ENCODE measurements at places on chromosomes 7 and 10. TPM values are rescaled to one million over a fixed set of nuclear protein-coding genes. Genes with fewer than 3 reads are reported as not detected.
A peak's percentile ranks its signal among the peaks of the same experiment; 100 is the strongest.

GRCh38 chr7:18530224-18531179 is 35.0 kb downstream of the HDAC9 start:
- no peak overlapping the region for H3K4me3 ChIP-seq
- no peak overlapping the region for H3K27ac ChIP-seq
- no peak for DNase-seq
- no peaks in the 10 kb centered on the region for H3K27me3 ChIP-seq

GRCh38 chr7:17946591-17946990 is 6.3 kb upstream of the SNX13 start:
- no peaks in the 10 kb centered on the region for H3K36me3 ChIP-seq
- H3K27ac ChIP-seq: no peak overlapping the region
- no peak overlapping the region for H3K4me3 ChIP-seq
- no peaks in the 10 kb centered on the region for H3K27me3 ChIP-seq
- no peaks in the 10 kb centered on the region for H3K4me1 ChIP-seq

Gene CHAT
- 0.88 TPM for polyA plus RNA-seq

Gene CROT
- 25.7 TPM for polyA plus RNA-seq

Gene NKX2-3
- polyA plus RNA-seq: not detected

DNA sequence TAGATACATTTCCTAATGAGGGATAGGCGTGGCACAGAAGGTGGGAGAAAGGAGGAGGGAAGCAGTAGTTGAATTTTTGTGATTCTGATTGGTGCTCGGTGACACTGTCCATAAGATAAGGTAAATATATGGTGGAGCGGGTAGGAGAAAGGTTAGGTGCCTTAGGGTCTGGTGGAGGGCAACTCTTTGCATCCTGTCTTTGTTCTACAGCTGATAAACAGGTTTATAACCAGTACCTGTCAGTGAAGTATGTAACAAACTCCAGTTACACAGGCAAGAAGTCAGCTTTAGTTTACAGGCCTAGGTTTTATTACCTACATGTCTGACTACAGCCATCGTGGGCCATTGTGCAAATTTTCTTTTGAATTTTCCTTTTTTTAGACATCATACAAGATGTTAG is 10.9 kb upstream of the FAM180A start:
- H3K27me3 ChIP-seq: no peaks in the 10 kb centered on the region
- H3K4me3 ChIP-seq: no peak overlapping the region
- no peaks in the 10 kb centered on the region for H3K4me1 ChIP-seq

Gene CDK14
- polyA plus RNA-seq: 15.2 TPM

- H3K4me1 ChIP-seq: no peaks in the 10 kb centered on the region
- H3K4me3 ChIP-seq: no peak overlapping the region
- DNase-seq: no peak
- H3K36me3 ChIP-seq: no peaks in the 10 kb centered on the region
- no peaks in the 10 kb centered on the region for H3K27me3 ChIP-seq
These were observed 33.5 kb upstream of the CADPS2 start for GRCh38 chr7:122919643-122920181.

GRCh38 chr10:1034758-1035157 is 9.1 kb upstream of the IDI2 start:
- no peak for DNase-seq
- H3K27ac ChIP-seq: peak overlapping the region; percentile 48
- no peaks in the 10 kb centered on the region for H3K36me3 ChIP-seq
- H3K27me3 ChIP-seq: no peaks in the 10 kb centered on the region

Gene TWNK
- 4.0 TPM for polyA plus RNA-seq

DNA sequence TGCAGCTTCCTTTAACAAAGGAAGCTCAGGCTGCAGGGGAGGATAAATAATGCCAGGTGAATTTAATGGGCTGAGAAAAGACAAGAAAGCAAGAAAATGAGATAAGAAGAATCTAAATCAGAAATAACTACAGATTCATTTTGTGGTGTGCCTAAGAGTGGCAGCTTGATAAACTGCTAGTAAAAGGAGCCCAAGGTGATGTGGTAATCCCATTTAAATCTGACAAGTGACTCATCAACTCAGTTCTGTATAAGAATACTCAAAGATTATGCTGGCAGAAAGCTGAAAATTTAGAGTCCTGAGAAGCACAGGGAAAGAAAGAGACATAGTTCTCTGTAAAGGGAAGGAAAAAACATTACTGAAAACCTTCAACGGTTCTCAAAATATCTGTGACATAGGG is 109.4 kb upstream of the PDE1C start:
- no peak overlapping the region for H3K4me3 ChIP-seq
- DNase-seq: no peak
- no peaks in the 10 kb centered on the region for H3K4me1 ChIP-seq
- H3K27me3 ChIP-seq: no peaks in the 10 kb centered on the region

GRCh38 chr10:60130130-60130579 is 223.8 kb upstream of the CCDC6 start:
- H3K27ac ChIP-seq: no peak overlapping the region
- H3K4me3 ChIP-seq: no peak overlapping the region
- peaks cover 10% of the 10 kb centered on the region for H3K4me1 ChIP-seq
- H3K27me3 ChIP-seq: no peaks in the 10 kb centered on the region
- H3K36me3 ChIP-seq: no peaks in the 10 kb centered on the region
- peak; percentile 36 for DNase-seq

GRCh38 chr7:157526913-157527634 is 190.3 kb downstream of the DNAJB6 start:
- H3K27me3 ChIP-seq: no peaks in the 10 kb centered on the region
- no peak overlapping the region for H3K27ac ChIP-seq
- H3K4me3 ChIP-seq: no peak overlapping the region
- H3K4me1 ChIP-seq: no peaks in the 10 kb centered on the region
- no peaks in the 10 kb centered on the region for H3K36me3 ChIP-seq

Gene CNPY4
- polyA plus RNA-seq: 21.3 TPM

DNA sequence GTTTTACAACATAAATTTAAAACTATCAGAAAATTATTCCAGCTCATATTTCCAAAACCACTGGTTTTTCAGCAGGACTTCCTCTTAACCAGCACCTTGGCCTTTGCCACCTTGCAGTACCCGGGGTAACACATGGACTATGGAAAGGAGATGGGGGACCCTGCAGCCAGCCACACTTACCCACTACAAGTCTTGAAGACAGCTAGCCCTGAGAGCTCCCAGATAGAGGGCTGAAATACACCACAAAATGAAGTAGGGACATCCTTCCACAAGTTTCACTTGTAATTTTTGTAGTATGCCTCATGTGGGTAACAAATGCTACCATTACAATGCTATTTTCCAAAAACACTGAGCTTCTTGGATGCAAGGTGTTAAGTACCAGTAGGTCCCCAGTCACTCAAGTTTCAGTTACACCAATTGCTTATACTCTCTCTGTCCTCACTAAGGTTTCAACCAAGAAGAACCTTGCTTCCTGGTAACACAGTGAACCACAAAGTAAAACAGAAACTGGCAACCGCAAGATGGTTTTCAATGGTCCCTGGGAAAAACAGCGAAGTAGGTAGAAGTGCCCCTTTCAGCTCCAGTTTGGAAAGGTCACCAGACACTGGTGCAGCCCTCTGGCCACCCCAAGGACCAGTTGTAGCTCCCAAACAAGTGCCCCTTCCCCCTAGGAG is 110.9 kb downstream of the SGMS1 start:
- DNase-seq: no peak
- H3K4me3 ChIP-seq: no peak overlapping the region
- H3K36me3 ChIP-seq: no peaks in the 10 kb centered on the region
- no peaks in the 10 kb centered on the region for H3K27me3 ChIP-seq

- peak overlapping the region; percentile 4 for H3K27ac ChIP-seq
- no peak overlapping the region for H3K4me3 ChIP-seq
- H3K27me3 ChIP-seq: no peaks in the 10 kb centered on the region
- H3K36me3 ChIP-seq: no peaks in the 10 kb centered on the region
- peaks cover 18% of the 10 kb centered on the region for H3K4me1 ChIP-seq
These were observed 28.6 kb downstream of the KAT6B start for GRCh38 chr10:74855027-74855426.

GRCh38 chr7:102841290-102841689 is 71.5 kb upstream of the LRRC17 start:
- no peaks in the 10 kb centered on the region for H3K27me3 ChIP-seq
- H3K4me1 ChIP-seq: peaks cover 11% of the 10 kb centered on the region
- H3K27ac ChIP-seq: no peak overlapping the region
